ENCODE measurements at places on chromosomes 7 and 10.

DNA sequence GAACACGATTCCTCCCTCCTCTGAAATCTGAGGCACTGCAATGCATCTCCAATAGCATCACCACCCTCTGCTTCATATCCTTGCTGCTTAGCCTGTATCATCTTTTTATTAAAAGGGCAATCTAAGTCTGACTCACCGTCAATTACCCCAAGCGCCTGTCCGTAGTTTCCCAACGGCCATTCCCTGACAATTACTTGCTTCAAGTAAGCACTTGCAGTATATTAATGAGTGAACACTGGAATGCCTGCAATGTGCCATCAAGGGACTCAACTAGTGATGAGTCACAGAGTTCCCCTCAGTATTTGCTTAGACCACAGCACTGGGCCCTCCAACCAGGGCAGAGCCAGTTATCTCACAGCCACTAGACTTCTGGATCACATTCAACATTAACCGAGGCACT, 19.5 kb upstream of the PPP1R3C start:
- DNase-seq: no peak

GRCh38 chr10:33229949-33230267, 104.6 kb downstream of the NRP1 start:
- DNase-seq: no peak

DNA sequence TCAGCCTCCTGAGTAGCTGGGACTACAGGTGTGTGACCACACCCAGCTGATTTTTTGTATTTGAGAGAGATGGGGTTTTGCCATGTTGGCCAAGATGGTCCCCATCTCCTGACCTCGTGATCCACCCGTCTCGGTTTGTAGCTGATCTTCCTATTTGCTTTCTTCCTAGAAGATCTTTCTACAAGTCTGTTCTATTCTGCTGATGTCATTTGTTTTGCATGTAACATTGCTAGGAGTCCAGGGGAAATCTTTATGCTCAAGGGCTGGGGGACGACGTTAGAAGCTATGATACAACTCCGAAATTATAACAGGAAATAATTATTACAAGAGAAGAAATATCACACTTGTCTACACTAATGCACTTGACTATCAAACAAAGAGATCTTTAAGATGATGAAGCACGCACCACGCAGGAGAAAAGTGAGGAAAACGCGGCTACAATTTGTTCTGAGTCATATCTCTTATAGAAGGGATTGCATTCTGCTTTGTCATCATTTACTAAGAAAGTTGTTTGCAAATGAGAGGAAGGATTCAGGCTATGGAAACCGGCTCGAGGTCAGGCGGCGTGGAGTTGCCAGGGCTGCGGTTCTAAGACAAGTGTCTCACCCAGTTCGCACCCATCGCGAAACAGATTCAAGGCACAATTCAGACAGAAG, 103.0 kb upstream of the CARD11 start:
- no peak for DNase-seq

DNA sequence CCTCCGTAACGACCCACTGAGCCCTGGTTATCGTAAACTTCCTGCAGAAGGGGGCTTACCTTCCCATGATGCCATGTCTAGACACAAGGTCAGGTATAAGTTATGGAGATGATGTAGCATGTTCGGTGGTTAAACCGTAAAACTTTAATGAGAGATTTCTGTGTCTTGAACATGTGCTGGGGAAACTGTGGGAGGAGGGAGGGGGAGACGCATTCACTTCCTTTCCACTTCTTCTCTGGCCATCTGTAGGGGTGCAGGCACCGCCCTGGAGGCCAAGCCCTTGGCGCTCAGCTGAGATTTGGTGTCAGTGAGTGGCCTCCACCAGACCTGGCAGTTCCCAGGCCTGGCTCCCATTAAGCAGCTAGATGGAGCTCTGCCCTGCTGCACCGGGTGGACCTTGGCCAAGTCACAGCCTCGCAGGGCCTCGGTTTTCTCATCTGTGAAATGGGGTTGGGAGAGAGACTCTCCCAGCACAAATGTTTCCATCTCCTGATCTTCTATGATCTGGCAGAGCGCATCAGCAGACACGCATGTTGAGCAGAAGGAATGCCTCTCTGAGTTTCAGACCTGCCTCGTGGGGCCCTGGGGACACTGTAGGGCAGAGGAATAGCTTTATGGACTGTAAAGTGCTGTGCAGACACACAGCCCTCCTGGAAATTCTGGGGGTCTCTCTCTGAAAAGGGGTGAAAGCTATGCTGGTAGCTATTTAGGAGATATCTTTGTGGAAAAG, 106.0 kb downstream of the COL26A1 start:
- DNase-seq: no peak

DNA sequence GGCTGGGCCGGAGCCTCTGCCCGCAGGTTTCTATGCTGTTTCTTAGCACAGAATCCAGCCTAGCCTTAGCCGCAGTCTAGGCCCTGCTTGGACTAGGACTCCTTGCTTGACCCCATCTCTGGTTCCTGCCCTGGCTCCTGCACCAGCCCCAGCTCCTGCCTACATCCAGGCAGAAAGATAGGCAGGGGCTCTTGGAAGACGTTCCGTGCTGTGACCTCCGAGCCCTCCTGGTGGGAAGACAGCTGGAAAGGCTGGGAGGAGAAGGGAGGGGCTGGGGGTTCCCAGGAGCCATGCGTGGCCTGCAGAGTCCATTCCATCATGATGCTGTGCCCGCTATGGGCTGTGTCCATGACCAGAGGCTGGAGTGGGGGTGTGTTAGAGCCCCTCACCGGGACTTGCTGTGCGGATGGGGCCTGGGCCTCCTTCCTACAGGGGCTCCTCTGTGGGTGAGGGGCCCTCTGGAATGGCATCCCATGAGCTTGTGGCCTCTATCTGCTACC, 26.2 kb downstream of the RAMP3 start:
- DNase-seq: no peak

DNA sequence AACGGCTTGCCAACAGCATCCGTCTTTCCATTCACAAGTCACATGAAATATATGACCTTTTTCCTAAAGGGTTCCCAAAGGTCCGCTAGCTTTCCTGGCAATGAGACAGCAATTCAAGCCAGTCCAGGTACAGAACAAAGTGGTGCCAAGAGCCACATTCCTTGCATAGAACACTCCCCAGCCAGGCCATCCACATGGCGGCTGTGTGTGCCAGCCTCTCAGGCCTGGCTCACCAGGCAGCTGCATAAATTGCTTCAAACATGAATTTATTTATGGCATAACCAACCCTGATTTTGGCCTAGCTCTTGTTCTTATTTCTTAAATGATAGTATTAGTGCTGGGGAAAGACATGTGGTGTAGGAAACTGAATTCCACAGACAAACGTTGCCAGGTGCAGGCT, 63.7 kb upstream of the CREB5 start:
- no peak for DNase-seq

- DNase-seq: no peak
These were observed 76.7 kb downstream of the ETV1 start for GRCh38 chr7:13912715-13913278.

DNA sequence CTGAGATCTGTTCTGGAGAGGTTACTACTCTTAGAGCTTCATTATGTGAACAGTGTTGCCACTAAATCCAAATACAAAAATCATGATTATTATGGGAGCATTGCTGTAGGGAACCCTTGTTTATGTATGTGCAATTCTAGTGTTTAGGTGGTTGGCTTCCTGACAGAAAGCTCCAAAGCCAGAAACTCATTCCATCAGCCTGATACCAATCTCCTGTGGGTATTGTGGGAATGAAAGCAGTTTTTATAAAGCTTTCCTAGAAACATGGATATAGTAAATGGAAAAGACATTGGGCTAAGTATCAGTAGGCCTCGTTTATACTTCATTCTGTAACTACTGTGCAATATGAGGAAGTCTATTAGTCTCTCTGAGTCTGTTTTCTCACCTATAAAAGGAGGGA, 6.4 kb downstream of the SDK1 start:
- DNase-seq: no peak

DNA sequence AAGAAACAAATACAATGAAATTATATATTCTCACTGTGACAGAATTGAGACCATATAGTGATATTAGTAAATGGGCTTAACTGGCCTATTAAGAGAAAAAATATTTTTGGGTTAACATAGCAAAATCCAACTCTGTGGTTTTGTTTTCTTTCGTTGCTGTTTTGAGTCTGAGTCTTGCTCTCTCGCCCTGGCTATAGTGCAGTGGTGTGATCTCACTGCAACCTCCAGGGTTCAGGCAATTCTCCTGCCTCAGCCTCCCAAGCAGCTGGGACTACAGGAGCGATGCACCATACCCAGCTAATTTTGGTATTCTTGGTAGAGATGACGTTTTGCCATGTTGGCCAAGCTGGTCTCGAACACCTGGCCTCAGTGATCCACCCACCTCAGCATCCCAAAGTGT, 15.3 kb downstream of the TRIM24 start:
- no peak for DNase-seq

GRCh38 chr10:4663162-4663992, 162.6 kb upstream of the AKR1E2 start:
- DNase-seq: no peak

DNA sequence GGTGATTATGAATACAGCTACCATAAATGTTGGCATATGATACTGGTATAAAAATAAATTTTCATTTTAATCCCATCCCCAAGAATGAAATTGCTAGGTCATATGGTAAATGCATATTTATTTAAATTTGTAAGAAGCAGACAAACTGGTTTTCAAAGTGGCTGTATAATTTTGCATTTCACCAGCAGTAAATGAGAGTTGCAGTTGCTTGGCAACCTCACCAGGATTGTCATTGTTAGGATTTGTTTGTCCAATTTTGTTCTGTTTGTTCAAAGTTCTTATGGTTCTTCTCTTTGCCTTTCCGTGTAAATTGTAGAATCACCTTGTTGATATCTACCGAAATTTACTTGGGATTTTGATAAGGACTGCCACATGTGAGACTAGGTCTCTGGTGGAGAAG, 237.4 kb downstream of the OTUD1 start:
- DNase-seq: no peak

DNA sequence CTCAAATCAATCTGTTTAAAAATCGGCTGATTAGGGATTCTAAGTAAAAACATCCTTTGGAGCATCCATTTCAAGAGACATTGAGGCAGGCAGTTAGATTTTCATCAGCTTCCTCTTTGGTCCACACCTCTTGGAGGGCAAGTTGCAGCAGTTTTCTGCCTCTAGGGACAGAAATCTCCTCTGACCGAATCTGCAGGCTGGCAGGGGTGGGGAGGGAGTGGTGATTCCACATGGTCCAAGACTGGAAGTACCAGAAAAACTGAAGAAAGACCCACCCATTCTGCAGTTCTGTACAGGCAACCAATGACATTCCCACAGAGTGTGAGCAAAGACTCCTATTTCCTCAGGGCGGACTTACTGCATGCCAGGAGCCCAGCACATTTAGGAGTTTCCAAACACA, 29.0 kb downstream of the FGFBP3 start:
- DNase-seq: no peak

GRCh38 chr10:117362313-117362712, 12.9 kb downstream of the PDZD8 start:
- DNase-seq: no peak

- no peak for DNase-seq
These were observed 4.9 kb upstream of the SRI start for GRCh38 chr7:88224601-88225275.

DNA sequence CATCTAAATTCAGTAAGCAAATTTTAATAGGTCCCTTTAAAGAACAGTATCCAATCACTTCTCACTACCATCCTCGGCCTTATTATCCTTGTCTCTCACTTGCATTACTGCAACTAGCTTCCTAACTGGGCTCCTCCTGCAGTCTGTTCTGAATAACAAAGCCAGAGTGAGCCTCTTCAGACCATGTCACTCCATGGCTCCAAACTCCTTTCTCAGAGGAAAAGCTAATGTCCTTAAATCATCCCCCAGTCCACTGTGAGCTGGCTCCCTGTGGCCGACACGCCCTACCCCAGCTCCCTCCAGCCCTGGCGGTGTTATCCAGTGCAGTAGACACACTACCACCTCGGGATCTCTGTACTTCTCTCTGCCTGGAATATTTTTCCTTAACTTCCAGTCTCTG, 80.0 kb downstream of the EPC1 start:
- DNase-seq: no peak

DNA sequence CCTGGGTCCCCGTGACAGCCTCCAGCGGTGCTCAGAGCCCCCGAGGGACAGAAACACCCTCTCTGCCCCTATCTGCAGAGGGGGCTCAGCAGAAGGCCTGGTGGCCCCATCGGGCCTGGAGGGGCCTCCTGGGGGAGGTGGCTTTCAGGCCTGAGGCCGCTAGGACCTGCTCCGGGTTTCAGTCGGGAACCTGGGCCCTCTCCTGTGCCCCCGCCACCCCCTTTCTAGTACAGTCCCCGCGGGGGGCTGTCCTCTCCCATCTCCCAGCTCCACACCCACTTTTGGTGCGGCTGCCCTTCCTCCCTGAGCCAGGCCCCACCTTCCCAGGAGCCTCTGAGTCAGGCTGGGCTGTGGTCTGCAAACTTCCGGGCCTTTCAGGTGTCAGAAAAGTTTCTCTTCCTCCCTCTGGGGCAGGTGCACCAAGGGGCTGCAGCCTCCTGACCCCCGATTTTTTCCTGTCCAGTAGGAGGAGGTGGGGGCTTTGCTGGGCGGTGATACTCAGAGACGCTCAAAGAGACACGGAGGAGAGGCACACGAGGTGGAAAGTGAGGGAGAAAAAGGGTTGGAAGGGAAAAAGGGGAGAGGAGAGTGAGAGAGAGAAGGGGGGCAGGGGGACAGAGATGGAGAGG, 692 bp downstream of the CARD11 start:
- no peak for DNase-seq

DNA sequence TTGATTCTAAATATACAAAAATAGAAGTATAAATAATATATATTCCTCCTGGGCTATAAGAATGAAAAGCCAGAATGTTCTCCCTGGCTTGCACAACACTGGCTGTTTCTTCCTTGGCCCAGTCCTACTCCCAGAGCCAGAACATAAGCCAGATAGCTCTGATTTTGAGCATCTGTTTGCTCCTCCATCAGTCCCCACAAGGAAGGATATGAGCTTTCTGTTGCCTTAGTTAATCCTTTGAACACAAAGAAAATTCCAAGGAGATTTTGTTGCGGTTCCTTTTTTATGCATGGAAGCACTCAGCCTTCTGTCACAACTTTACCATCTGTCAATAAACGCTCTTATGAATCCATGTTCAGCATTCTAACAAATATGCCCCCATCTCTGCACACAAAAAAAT, 361.8 kb downstream of the IPMK start:
- no peak for DNase-seq

- DNase-seq: no peak
These were observed 39.4 kb upstream of the PHF14 start for GRCh38 chr7:10934292-10934691.

DNA sequence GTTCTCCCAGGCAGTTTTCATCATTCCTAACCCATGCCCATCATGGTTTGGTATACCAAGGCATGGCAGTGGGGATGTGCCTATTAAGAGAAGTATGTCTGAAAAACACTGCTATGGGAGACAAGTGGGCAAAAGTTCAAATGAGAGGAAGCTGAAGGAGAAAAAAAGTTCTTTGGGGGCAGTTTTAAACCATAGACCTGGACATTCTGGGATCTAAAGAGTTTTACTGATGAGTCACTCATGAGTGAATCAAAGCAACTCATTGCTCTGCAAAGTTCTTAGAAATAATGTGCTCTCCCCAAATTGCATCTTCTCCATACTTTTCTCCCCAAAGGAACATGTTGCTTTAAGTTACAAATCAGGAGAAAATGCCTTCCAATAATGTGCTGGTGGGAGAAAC, 256.9 kb upstream of the MTPN start:
- DNase-seq: no peak

GRCh38 chr7:142716596-142716995, 32.7 kb upstream of the PRSS1 start:
- DNase-seq: no peak

GRCh38 chr7:46752881-46753366, 829.0 kb downstream of the TNS3 start:
- no peak for DNase-seq
